ENCODE measurements at places on chromosomes 7 and 10.

- DNase-seq = peak; percentile 88
These were observed 12.3 kb upstream of the OGA start for GRCh38 chr10:101830322-101831168.

DNA sequence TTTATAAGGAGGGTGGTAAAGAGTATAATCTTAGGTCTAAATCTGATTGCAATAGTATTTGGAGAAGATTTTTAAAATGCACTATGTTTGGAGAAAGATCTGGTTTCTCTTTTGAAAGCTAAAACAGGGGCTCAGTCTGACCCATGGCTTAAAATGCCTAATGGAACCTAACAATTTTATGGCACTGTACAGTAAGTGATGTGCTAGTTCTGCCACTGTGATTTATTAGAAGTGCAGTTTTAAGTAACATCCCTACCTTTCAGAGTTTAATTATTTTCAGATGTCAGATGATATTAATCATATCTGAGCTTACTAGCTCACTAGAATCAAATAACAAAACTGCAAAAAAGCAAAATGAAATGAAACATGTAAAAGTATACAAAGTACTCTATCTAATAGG lies 514.7 kb upstream of the KCND2 start:
- DNase-seq = no peak

- DNase-seq = no peak
These were observed 15.2 kb upstream of the PDZD8 start for GRCh38 chr10:117390420-117390819.

- DNase-seq = no peak
These were observed 52.0 kb upstream of the VWC2 start for GRCh38 chr7:49721441-49721840.

DNA sequence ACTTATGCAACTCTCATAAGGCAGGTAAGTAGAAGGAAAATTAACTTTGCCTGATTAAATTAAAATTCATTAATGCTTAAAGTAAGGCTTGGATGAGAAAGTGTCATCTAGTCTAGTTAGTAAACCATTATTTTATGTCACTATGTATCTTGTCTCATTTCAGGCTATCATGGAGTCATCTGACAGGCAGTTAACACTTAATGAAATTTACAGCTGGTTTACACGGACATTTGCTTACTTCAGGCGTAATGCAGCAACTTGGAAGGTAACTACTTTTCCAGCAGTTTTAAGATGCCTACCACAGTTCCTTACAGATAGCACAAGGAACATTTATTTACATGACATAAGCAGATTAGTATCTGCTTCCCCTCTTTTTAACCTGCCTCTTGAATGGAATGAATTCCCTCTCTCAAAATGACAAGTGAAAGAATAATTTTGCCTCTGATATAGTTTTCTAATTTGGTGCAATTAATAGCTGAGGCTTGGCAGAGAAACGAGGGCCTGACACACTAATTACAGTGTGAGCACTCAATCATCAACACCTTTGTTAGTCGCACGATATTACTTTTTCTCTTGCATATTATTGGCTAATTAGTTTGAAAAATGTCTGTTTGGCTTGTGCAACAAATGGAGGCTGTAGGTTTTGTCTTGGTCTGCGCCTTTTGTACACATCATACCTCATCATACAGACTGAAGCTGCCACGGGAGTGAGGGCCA lies 245.0 kb downstream of the FOXP2 start:
- no peak for DNase-seq
